ENCODE measurements at places on chromosomes 6 and 20.
A peak's percentile ranks its signal among the peaks of the same experiment; 100 is the strongest.

DNA sequence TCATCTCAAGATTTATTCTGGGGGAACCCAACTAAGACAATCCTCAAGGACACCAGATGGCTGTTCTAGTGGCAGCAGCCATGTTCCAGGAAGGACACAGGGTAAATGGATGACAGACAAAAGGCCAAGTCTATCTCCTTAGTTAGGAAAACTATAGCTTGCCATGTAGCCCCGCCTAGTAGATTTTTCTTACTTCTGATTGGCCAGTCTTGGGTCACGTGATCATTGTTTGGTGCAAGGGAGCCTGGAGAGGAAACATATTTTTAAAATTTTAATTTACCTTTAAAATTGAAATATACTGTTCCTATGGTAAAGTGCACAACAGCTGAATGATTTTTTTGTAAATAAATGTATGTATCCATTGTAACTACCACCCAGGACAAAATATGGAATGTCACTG, 4.4 kb upstream of the KCNS1 start:
- DNase-seq = no peak

DNA sequence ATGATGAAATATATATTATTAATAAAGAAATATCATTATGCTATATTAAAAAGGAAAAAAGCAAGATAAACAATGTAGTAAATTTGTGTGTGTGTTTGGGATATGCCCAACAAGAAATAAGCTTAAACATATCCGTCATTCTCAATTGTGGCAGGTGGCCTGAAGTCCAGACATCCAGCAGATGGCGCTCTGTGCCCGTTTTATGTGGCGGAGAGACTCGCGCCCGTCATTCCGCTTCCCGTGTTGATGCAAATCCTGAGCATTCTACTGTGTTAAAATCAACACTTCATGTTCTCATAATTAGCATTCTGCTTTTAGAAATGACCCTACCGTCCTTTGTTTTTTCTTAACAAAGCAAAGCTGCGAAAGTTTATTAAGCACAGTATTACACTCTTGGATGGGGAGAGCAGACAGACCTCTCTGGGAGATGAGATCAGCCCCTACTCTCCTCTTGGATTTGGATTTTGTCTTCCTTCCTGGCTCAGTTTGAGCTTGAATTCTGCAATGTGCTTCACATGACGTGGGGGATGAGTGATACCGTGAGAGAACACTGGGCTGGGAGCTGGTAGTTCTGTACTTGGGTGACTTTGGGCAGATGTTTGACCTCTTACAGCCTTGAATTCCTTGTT, 125.8 kb downstream of the MCHR2 start:
- peak; percentile 8 for DNase-seq

DNA sequence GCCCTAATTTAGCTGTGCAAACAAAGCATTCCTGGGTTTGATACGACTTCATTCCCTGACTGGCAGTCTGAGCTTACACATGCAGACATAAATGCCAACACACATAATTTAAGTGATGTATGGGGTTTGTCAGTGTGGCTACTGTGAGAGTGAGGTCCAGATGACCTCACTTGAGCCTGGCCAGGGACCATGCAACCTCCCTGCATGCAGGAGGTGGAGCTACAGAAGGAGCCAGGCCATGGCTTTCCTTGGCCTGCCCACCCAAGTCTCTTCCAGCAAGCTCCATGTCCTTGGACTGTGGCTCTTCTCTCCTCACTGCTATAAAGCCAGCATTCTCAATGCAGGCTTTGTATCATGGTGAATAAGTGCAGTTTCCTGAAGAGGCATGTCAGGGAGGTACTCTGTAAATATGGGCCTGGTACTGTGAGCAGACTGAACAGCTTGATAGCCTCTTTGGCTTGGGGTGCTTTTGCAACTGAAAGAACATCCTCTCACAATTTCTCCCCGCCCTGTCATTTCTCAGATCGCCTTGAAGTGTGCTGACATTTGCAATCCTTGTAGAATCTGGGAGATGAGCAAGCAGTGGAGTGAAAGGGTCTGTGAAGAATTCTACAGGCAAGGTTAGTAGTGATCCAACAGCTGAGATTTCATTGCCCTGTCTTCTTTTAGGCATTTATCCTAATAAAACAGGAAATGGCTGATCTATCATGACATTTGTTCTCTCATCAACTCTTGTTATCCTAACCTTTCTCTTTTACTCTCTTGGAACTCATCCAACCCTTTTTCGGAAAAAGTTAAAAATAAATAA, 69.2 kb downstream of the MTFR2 start:
- DNase-seq = no peak

GRCh38 chr20:31909253-31910070, 39.0 kb downstream of the TTLL9 start:
- no peak for DNase-seq

DNA sequence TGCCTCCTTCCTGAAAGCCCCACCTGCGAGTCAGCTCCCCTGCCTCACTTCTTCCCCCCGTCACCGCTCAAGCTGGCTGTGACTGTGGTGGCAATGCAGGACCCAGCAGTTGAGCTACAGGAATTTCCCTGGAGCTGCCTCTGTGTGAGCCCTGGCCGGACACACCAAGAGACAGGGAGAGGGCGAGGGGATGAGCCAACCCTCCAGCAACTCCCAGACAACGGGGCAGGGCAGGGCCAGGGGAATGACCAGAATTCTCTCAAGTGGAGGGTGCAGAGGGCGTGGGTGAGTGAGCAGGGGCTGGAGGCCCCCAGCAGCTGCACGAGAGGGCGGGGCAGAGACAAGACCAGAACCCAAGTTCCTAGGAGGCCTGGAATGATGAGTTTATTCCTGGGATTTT, 4.9 kb upstream of the ARFGAP1 start:
- DNase-seq = no peak

DNA sequence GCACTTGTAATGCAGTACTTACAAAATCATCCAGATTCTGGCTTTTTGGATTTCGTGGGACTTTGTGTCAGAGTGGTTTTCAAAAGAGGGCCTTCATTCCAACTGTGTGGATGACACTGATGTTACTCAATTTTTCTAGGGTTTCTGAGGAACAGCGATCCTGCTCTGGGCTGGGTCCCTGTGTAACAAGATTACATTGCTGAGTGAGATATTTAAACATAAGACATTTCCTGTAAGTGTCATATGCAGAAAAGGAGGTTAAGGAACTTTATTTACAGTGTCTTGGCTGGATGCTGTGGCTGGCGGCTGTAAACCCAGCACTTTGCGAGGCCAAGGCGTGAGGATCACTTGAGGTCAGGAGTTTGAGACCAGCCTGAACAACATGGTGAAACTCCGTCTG, 6.7 kb downstream of the ZFAND3 start:
- no peak for DNase-seq

- DNase-seq = no peak
Measured at GRCh38 chr6:104046426-104046825, 813.3 kb downstream of the HACE1 start.

- DNase-seq = no peak
Measured at GRCh38 chr6:10995114-10995707, 48.9 kb downstream of the ELOVL2 start.

GRCh38 chr6:41578217-41579087, 32.3 kb downstream of the FOXP4 start:
- no peak for DNase-seq

GRCh38 chr6:155273431-155273830, 9.6 kb downstream of the CLDN20 start:
- DNase-seq = peak; percentile 42

- DNase-seq = no peak
Measured at GRCh38 chr20:18754030-18754652, 59.4 kb upstream of the SCP2D1 start.

DNA sequence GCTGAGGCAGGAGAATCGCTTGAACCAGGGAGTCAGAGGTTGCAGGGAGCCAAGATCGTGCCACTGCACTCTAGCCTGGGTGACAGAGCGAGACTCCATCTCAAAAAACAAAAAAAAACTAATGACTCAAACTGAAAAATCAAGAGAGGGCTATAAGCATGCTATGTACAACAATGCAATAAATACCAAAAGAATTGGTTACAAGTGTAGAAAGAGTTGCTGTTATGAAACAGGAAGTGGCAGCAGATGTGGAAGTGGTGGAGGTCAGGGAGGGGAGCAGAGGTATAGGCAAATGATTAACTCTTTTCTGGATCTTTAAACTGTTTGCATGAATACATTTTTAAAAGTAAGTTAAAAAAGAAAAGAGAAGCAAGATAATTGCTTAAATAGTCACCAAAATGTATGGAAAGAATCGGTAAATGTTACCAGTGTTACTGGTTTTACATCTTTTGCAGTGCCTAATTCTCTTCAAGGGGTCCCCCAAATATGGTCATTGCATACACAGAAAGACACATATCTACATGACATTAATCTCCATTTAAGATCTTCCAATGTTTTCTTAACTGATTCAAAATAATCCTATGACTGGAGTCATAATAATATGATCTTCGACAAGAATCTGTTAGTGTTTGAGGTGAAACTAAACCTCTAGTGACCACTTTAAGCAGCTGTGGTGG, 15.0 kb downstream of the CALHM6 start:
- no peak for DNase-seq

- peak; percentile 20 for DNase-seq
Measured at GRCh38 chr20:4401601-4402000, 320.1 kb upstream of the PRND start.

DNA sequence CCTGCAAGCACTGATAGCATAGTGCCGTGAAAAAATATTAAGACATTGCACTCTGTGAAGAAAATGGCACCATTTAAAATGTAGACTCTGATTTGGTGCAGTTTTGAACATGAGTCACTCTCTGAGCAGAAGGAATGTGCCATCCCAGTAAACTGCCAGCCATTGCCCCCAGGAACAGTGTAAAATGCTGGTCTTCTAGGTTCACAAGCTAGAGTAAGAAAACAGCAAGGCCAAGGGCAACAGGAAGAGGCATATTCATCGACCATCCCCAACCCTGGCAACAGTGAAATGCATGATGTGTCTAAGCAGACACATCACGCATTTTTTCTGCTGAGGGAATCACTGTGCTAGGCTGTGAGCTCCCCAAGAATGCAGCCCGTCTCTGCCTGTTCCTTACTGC, 163.2 kb upstream of the RIN2 start:
- DNase-seq = no peak

DNA sequence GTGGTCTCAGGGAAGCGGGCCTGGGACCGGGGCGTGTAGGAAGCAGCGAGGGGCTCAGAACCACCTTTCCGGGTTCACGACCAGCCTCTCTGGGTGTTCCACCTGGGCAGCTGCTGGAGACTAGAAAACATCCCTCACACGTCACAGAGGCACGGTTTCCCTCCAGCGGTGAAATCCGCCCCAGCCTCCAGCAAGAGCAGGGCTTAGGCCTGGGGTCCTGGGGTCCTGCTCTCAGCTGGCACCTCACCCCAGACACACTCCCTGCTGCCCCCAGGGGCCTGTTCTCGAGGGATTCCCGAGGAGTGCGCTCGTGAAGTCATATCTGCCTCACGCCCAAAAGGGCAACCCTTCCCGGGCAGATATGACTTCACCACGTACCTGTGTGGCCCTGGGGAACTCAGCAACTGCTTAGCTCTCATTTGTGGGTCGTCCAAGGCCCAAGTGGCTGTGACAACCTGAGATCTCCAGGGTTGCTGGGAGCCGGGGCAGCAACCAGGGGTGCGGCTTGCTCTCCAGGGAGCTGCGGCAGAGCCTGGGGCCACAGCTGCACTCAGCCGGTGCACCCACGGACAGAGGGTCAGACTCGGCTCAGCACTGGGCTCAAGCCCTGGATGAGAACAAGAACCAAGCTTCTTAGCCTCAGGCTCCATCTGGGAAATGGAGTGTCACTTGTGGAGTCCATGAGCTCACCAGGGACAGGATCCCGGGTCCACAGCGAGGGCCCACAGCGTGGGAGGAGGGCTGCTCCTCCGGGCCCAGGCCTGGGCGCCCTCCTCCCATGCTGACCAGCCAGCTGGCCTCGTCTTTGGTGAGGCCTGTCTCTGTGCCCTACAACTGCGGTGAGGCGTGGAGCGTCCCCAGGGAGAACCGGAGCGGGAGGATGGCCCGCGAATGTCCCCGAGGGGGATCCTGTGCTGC, 661 bp downstream of the FNDC11 start:
- no peak for DNase-seq

DNA sequence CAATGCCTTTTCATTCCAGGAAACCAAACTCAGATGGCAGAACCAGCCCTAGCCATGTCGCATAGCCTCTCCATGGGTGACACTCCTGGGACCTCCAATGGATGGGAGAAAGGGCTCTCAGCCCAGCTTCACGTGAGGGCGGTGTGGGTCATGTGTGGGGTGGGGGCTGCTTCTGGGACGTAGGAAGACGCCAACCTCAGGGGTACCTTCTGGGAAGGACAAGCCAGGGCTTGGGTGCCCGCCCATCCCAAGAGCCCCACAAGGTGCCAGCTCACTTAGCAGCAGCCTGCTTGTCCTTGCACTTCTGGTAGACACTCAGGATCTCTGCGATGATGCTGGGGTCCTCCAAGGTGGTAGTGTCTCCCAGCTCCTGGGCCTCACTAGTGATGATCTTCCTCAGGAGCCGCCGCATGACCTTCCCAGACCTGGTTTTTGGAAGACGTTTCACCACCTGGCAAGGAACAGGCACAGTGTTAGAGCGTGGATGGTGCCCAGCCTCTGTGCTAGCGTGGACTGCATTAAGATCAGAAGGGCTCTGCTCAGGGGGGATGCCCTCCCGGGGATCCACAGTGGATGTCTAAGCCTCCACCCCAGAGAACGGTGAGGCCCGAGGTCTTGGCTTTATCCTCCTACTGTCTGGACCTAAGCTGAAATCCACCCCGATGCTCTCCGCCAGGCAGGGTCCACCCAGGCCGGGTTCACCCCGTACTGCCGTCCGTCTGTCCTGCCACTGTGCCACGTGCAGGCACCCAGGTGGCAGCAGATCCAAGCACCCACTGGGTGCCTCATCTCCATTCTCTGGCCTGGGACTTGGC, 15.1 kb upstream of the APMAP start:
- no peak for DNase-seq

- DNase-seq = peak; percentile 10
Measured at GRCh38 chr6:24666097-24666640, 530 bp downstream of the TDP2 start.

- DNase-seq = no peak
Measured at GRCh38 chr20:21175433-21175832, 49.6 kb downstream of the KIZ start.

DNA sequence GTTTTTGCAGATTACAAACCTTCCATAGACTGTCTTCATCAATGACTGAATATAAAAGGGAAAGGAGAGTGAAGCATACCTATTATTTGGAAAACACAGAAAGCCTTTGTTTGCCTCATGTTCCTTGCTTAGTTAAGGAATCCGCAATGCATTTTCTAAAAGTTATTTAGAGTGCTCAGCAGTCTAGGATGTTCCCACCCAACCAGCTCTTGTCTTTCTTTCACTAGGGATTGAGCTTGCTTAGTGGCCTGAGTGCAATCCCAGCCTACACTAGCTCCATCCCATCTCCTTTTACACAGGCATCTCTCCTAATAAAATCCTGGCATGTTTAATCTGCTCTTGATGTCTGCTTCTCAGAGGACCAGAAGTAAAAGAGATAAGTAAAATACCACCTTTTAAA, 850.5 kb upstream of the GJE1 start:
- no peak for DNase-seq

All from GM04503 (cell line).